ENCODE measurements at places on chromosomes 4 and X. TPM values are rescaled to one million over a fixed set of nuclear protein-coding genes. Genes with fewer than 3 reads are reported as not detected.

Gene MAGEC1
- not detected for total RNA-seq

Gene ZNF630
- total RNA-seq = 3.2 TPM

Gene SRPK3
- total RNA-seq = not detected

Gene UGT2B7
- 0.96 TPM for total RNA-seq

Gene SMARCA1
- total RNA-seq = 26.9 TPM

Gene SPANXC
- total RNA-seq = not detected

Gene ANXA3
- total RNA-seq = 182 TPM

Gene NDST3
- total RNA-seq = not detected

DNA sequence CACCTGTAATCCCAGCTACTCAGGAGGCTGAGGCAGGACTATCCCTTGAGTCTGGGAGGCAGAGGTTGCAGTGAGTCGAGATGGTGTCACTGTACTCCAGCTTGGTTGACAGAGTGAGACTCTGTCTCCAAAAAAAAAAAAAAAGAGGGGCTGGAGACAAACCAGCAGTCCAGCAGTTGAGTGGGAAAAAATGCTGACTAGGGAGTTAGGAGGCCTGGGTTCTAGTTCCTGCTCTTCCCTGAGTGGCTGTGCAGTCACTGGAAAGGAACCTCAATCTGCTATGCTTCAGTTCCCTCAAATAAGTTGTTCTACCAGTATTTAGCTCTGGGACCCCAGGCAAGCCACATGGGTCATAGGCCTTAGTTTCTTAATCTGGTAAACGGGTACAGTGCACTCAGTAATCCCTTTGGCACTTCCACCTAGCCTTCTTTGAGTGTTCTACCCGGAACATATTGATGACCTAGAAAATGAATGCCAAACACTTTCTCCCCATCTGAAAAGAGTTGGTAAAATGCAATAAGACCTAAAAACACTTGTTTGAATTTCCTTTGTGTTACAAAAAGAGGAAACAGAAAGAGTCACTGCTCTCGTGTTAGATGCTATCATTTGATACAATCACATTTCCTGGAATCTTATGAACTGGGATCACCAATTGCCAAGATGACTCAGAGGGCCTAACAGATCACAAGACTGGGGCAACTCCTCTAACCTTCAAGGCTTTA lies 99.3 kb upstream of the EGFL6 start:
- no peak for DNase-seq

DNA sequence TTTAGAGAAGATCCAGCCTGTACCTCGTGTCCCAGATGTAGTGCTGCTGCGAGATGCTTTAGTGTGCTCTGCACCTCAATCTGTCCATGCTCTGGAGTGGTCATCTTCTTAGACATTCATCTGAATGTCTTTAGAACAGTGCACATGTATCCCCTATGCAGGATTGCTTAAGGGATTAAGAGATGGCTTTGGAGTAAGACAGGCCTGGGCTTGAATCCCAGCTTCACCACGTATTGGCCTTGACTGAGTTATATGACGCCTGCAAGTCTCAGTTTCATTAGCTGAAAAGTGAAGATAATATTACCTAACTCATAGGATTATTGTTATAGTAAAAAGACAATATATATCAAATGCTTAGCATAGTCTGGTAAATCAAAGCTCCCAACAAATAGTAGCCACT lies 98.3 kb downstream of the NFKB1 start:
- no peak for DNase-seq

DNA sequence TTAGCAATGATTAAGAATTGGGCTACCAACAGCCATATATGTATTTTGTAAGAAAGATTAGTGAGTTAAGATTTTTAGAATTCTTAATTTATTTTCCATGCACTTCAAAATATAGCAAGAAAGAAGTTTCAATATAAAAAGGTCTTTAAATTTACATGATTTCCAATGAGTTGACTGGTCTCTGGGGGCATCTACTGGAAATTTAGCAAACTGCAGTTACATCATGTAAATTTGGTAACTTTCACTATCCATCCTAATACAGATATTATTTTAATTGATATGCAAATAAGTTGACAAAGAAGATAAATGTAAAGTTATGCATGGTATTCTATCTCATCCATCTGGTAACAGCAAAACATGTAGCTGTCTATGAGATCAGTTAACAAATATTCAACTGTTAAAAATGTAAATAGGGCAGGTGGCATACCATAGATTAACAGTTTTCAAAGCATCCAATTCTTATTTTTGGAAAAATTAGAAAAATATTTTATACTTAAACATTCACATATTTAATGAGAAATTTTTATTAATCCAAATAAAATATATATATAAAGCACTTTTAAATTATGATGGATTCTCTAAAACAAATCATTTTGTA lies 29.1 kb downstream of the TTC29 start:
- no peak for DNase-seq

DNA sequence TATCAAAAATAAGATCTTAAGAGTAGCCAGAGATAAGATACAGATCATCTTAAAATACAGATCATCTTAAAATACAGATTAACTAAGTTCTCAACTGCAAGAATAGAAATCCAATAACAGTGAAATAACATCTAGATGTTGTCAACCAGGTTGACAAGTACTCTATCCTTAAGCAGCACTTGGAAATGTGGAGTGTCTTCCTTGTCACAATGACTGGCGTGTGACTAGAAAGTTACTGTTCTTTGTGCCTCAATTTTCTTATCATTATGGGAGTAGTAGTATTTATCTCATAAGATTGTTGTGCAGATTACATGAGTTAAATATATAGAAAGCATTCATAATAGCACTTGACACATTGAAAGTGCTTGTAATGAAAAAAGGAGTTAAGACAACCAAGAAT lies 25.8 kb upstream of the HPGDS start:
- no peak for DNase-seq

GRCh38 chr4:174045381-174045780 lies 238.1 kb downstream of the FBXO8 start:
- no peak for DNase-seq

DNA sequence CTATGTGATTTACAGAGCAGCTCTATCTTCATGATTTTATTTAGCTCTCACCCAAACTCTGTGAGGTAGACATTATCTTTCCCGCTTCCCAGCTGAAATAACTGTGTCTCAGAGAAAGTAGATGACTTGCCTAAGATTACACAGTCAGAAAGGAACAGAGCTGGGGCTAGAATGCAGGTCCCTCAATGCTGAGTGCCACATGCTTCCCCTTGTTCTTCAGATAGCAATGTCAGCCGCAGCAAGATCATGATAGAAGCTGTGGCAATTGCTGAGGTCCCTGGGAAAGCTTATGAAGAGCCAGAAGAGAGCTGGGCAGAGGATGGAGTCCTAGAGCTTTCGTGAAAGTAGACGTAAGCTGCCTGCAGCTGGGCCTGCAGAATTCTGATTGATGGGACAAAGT lies 11.1 kb upstream of the GABRE start:
- no peak for DNase-seq

- DNase-seq = no peak
These were observed 4.5 kb downstream of the NKX3-2 start for GRCh38 chr4:13539619-13540445.

DNA sequence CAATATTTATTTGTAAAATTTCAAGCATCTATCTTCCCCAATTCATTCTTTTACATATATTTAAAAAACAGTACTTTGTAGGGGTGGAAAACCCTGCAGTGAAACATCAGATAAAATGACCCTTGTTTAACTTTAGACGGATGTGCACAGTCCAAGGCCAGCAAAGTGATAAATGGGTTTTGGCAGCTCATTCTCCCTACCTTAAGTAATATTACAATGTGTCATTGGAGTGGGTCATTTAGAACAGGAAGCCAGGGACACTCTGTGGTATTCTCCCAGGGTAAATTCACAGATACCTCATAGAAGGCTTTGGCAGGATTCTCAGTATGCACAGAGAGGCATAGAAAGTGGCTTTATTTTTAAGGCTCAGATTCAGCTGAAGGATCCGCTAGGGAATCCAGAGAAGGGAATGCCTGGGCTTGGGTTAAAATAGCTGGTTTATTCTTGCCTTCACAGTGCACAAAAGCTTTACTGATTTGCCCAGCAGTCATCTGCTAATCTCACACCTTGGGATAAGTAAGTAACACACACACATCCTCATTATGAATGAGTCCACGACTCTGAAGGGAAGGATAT lies 206.7 kb downstream of the RASL11B start:
- DNase-seq = no peak

DNA sequence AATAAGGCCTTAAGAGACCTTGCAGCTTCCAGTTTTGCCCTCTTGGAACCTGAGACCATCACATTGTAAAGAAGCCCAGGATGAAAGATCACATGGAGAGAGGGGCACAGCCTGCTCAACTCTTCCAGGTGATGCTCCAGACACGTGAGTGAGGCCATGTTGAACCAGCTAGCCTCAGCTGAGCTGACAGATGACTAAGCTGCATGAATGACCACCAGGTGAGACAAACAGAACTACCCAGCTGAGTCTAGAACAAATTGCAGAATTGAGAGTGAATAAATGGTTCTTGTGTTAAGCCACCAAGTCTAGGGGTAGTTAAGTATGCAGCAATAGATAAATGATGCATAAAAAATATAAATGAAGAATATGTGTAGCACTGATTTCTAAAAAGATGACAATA lies 16.8 kb upstream of the GPR82 start:
- DNase-seq = no peak

GRCh38 chrX:79366873-79367749 lies at the start of gene ITM2A:
ITM2A (minus strand) TSS chrX:79367334; CDS start chrX:79367215, 119 bp downstream.
- peak; percentile 55 for DNase-seq

DNA sequence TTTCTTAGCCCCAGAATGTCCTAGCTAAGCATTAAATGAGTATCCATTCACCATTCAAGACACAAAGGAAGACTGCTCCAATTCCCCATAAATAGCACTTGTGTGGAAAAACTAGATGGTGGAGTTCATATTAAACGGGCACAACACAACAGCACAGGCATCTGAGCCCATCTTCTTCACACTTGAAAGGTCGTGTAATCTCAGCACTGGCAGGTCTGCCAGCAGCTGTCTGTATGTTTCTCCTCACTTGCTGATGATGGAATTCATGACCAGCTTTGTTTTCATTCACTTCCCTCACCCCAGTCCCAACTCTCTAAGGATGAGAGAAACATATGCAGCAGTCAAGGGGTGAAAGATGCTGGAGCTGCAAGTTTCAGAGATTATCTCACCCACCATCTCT lies 148.7 kb downstream of the AFAP1 start:
- DNase-seq = no peak

DNA sequence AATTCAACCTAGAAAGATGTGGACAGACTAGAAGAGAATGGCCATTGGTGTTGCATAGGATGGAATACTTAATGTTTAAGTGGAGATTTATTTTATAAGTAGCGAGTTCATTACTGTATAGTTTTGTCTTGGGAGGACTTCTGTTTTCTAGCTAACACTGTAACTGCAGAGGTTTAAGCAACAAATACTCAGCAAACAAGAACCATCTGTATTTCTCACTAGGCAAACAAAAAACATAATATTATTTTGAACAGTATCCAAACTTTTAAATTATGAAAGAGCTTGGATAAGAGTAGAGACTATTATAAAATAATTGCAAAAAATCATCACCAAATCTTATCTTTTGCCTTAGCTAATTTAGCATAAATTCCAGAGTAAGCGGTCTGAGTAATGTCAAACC lies 121.1 kb downstream of the GLRA3 start:
- DNase-seq = no peak

GRCh38 chr4:125115941-125116340 lies 198.8 kb upstream of the FAT4 start:
- DNase-seq = no peak

- DNase-seq = no peak
These were observed 103.8 kb downstream of the CAMK2D start for GRCh38 chr4:113657586-113658233.

GRCh38 chr4:110959041-110959643 lies 336.3 kb upstream of the PITX2 start:
- no peak for DNase-seq
